ENCODE measurements at places on chromosomes 4 and X. TPM values are rescaled to one million over a fixed set of nuclear protein-coding genes. Genes with fewer than 3 reads are reported as not detected.
A peak's percentile ranks its signal among the peaks of the same experiment; 100 is the strongest.

GRCh38 chr4:186068581-186069348, at the start of gene TLR3:
Gene TLR3, plus strand, starts transcription at chr4:186069156. Its CDS starts 7,464 bp downstream, at chr4:186076620.
- peak; percentile 35 for DNase-seq

- no peak for DNase-seq
Measured at GRCh38 chr4:15901007-15901406, 37.5 kb downstream of the FGFBP1 start.

DNA sequence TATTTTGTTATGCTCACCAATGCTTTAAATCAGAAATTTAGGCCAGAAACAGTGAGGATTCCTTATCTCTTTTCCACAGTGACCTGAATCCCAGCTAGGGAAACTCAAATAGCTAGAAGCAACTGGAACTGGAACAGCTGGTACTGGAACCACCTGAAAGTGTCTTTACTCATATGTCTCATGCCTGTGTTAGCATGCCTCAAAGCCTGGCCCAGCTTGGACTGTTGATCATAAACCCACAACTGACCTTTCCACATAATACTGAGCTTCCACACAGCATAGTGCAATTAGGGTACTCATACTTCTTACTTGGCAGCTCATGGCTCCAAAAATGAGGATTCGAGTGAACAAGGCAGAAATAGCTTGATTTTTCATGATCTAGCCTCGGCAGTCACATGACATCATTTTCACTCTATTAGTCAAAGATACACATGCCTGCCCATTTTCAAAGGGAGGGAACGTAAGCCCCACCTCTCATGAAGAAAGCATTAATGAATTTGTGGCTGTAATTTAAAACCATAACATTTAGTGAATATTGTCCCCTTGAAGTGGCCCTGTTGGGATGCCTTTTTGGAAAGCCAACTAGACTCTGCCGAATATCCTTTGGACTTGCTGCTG, 80.8 kb upstream of the ACSL1 start:
- no peak for DNase-seq

- DNase-seq = no peak
Measured at GRCh38 chr4:73275318-73275654, 16.7 kb upstream of the ANKRD17 start.

Gene CA5B
- 37.5 TPM for total RNA-seq

DNA sequence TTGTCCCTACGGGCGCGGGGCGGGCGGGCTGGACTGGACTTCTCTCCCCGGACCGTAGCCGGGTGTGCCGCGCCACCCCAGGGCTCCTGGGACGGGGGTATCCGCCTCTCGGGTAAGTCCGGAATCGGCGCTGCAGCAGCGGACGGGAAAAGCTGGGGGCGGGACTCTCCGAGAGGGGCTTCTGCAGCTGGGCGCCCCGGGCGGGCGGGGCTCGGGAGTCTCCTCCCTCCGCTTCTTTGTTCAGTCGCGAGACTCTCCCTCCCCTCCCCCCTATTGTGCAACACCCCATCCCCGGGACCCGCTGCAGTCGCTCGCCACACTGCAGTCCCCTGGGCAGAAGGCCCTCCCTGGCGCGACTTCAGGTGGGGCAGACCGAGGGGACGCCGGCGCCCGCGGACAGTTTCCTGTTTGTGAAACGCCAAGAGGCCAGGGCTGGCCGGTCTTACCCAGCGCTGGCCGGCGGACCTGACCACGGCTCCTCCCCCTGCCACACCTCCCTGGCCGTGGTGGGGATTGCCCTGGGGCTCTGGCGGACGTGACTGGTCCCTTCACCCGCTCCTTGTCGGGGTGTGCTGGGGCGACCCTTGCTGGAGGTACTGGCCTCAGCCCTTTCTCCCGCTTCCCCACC, 966 bp downstream of the CCNG2 start:
- DNase-seq = peak; percentile 29

DNA sequence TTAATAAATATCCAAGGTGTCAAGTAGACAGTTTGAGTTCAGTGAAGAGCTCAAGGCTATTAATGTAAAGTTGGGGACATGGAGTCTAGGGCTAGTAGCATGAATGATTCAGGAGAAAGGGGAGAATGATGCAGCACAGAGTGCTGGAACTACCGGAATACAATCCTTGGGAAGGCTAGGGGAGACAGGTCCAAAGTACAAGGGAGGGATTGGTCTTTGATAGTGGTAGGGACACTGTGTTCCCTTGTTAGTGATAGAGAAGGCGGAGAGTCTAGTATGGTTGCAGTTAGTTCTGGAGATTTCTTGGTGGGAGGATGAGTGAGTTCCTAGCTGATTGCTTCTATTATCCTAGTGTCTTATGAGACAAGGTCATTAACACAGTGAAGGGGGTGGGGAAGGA, 8.7 kb downstream of the GCNA start:
- no peak for DNase-seq

Gene SPINK2
- total RNA-seq = 2.0 TPM

GRCh38 chrX:118506805-118507480, 11.3 kb downstream of the DOCK11 start:
- no peak for DNase-seq

- no peak for DNase-seq
Measured at GRCh38 chr4:36914106-36914505, 330.4 kb upstream of the NWD2 start.

DNA sequence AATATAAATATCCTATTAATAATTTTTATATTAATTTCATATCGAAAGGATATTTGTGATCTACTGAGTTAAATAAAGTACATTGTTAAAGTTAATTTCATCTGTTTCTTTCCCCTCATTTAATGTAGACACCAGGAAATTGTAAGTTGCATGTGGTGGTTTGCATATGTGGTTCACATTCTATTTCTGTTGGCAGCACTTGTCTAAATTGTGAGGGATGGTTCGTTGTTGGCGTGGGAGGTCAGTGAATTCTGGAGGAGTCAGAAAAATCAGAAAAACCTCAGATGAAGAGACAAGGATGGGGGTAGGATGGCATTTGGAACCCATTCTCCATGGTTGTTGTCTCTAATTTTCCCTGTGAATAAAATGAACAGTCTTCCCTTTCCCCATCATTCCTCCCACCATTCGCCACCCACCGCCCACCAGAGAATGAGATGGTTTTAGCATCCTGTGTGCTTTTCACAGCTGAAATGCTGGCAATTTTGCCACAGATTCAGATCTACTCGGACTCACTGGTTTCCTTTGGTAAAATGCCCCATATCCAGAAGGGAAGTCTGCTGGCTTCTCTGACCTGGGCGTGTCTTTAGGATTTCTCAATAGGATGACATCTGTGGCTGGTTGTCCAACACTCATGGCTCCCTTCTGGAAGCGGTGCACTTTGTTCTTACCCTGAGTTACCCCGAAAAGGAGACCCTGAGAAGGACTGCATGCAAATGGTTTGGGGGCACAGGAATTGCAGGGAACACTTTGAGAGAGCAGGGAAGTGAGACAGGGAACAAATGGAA, 52.3 kb downstream of the LGI2 start:
- no peak for DNase-seq

DNA sequence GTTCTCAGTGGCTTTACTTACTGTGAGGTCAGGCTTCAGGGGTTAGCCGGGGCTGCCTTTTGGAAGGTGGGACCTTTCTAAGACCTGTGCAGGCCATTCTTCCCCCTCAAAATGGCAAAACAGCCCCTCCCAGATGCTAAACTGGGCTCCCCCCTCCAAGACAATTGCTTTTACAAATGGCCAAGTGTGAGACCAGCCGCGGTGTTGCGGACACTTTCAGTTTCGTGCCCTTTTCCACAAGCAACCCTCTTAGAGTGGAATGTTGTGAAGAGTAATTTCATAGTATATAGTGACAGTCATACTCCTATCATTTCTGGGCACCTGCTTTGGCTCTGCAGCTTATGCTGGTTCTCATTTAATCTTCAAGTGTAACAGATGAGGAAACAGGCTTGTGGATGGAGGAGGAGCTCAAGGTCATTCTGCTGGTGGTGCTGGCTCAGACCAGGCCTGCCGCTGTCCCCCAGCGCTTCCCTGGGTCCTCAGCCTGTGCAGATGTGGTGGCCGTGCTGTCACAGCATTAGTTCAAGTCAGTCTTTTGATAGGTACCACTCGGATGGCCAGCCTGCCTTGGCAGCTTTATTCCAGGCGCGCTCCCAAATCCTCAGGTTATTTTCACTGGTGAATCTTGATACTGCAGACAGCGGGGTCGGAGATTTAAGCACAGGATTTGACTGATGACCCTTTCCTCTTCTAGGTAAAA, 55.0 kb upstream of the TADA2B start:
- no peak for DNase-seq

Gene BEX1
- 0.45 TPM for total RNA-seq

DNA sequence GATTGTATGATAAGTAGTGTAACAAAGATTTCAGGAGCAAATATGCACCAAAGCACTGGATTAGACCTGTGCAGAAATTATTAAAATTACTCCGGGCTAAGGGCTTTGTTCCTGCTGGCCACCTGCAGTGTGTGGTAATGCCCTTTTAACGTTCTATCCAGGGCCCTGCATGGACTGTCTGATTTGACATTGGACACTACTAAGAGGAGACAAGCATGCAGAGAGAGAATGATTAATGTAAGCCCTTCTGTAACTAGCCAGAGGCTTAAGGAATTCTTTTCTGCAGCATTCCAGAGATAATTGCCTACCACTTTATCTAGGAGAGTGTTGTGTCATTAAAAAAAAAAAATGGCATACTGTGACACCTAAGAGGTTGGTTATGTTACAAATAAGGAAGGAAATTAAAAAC, 117.0 kb downstream of the PCDH7 start:
- DNase-seq = no peak

DNA sequence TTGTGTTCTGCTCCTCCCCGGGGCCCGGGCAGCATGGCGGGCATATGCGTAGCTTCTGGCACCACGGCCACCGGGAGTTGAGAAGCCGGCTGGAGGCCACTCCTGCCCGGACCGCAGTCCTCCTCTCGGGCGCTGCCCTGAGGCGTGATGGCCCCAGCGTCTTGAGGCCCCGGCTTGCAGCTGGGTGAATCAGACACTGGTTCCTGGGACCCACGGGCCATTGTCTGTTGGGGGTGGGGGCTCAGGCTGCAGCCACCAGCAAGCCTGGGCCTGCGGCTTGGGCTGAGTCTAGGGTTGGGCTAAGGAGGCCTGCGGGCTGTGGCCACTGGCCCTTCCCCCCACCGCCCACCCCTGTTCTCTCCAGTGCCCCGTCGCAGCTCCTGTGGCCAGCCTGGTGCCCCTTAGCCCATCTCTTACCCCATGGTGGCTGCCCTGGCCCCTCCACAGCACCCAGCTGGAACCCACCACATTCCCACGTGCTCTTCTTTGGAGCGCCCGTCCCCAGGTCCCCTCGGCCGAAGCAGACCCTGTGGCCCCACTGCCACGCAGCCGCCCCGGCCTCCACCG, 6.7 kb upstream of the UVSSA start:
- no peak for DNase-seq

GRCh38 chr4:8270912-8271815, 1.6 kb downstream of the HTRA3 start:
- DNase-seq = no peak

DNA sequence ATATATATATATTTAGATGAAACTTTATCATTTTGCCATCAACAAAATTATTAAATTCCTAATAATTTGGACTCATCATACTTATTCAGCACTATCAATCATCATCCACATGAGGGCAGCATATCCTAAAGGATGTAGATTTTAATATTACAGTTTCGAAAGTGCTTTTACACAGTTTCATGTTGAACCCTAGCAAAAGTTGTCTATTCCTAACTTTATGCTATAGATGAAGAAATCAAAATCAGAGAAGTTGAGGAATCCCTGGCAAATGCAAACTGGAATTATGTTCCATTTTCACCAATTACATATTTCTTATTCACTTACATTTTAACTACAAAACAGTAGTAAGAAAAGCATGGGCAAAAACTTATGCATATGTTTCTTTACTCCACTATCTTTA, 36.6 kb upstream of the UGT2A1 start:
- DNase-seq = no peak

Gene PAGE2B
- total RNA-seq = not detected

Gene RNF150
- not detected for total RNA-seq

GRCh38 chr4:14583331-14583730, 418.9 kb upstream of the CPEB2 start:
- DNase-seq = no peak

- DNase-seq = no peak
Measured at GRCh38 chrX:20514358-20514757, 247.6 kb upstream of the RPS6KA3 start.

Gene AMBN
- total RNA-seq = not detected

DNA sequence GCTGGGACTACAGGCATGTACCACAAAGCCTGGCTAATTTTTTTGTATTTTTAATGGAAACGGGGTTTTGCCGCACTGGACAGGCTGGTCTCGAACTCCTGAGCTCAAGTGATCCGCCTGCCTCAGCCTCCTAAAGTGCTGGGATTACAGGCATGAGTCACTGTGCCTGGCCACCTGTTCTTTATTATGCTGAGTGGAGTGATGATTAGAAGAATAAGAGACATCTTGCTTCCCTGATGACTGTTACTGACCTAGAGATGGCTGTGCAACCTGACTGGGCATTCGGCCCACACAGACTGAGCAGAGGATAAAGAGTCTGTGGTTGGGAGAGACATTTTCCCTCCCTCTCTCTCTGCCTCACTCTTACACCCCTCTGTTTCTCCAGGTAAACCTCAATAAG, 56.7 kb downstream of the SPINK2 start:
- no peak for DNase-seq

Gene TMEM144
- not detected for total RNA-seq

DNA sequence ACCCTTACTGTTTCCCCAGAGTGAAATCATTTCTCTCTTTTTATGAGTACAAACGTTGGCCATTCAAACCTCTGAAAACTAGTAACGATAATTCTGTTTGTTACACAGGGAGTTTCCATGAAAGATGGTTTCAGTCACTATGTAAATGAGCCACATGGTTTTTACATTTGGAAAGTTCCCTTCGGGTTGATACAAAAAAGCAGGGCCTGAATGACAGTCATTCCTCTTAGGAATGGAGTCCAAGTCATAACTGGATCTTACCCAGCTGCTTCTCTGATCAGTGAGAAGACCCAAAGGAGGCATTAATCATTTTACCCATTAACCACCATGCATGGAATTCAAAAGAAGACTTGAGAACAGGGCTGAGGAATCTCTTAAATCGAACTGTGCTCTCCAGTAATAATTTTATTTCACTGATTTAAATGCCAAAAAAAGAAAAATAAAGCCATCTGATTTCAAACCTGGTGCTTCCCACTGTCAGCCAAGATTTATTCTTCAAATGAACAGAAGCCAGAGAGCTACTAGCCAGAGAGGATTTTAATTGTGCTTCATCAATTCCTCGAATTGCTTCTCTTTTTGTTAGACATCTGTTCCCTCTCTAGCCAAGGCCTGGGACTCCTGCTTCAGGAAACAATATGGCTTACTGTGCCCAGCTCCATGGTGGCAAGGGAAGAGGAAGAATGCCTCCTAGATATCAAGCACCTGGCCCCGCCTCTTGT, 3.2 kb downstream of the SOWAHB start:
- no peak for DNase-seq

GRCh38 chrX:14064626-14065432, 35.1 kb upstream of the GEMIN8 start:
- no peak for DNase-seq

- DNase-seq = no peak
Measured at GRCh38 chr4:77893451-77893850, 30.8 kb downstream of the MRPL1 start.

- DNase-seq = no peak
Measured at GRCh38 chr4:141220271-141220670, 424 bp upstream of the ZNF330 start.
